ENCODE measurements at places on chromosomes 2 and 18.

DNA sequence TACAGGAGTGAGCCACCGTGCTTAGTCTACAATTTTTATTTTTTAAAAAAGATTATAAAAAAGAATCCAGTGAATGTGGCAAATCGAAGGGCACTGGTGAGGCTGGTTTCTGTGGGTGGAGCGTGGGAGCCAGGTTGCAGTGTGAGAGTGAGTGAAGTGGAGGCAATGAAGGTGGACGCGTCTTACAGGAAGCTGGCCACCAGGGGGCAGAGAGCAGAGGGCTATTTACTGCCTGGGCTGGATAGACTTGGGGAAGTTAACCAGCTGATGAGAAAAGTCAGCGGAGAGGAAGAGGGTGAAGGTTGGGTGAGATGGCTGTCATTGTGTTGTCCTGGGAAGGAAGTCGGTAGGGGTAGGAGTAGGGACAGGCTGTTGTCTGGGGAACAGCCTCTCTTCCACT, 6.8 kb downstream of the SCTR start:
- no peaks in the 10 kb centered on the region for H3K4me1 ChIP-seq
- peak; percentile 85 for DNase-seq
- peak overlapping the region; percentile 37 for H3K27ac ChIP-seq
- no peaks in the 10 kb centered on the region for H3K27me3 ChIP-seq
- no peaks in the 10 kb centered on the region for H3K36me3 ChIP-seq

- no peak for DNase-seq
- no peak overlapping the region for H3K4me3 ChIP-seq
Measured at GRCh38 chr2:1621041-1621440, 123.3 kb downstream of the PXDN start.

- H3K27me3 ChIP-seq = no peaks in the 10 kb centered on the region
- H3K36me3 ChIP-seq = no peaks in the 10 kb centered on the region
- H3K4me3 ChIP-seq = no peak overlapping the region
- H3K27ac ChIP-seq = no peak overlapping the region
- DNase-seq = no peak
Measured at GRCh38 chr2:138430181-138430580, 71.4 kb upstream of the SPOPL start.

DNA sequence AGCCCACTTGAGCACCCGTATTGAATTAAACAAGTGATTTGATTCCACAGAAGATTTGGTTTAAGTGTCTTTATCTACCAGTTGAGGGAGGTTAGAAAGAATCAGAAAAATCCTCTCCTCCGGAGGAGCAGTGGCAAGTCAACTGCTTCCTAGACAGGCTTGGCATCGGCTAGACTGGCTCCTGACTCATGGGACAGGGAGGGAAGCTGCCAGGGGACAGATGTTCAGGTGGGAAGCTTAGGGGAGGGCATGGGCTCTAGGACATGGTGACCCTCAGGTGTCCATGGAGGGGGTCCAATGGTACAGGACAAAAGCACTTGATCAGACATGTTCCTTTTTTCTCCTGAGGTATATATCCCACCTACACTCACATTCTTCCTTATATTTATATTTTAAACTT, 119.3 kb upstream of the IL1R2 start:
- H3K27me3 ChIP-seq = no peaks in the 10 kb centered on the region
- no peaks in the 10 kb centered on the region for H3K36me3 ChIP-seq
- H3K4me3 ChIP-seq = no peak overlapping the region
- no peak overlapping the region for H3K27ac ChIP-seq
- DNase-seq = no peak

DNA sequence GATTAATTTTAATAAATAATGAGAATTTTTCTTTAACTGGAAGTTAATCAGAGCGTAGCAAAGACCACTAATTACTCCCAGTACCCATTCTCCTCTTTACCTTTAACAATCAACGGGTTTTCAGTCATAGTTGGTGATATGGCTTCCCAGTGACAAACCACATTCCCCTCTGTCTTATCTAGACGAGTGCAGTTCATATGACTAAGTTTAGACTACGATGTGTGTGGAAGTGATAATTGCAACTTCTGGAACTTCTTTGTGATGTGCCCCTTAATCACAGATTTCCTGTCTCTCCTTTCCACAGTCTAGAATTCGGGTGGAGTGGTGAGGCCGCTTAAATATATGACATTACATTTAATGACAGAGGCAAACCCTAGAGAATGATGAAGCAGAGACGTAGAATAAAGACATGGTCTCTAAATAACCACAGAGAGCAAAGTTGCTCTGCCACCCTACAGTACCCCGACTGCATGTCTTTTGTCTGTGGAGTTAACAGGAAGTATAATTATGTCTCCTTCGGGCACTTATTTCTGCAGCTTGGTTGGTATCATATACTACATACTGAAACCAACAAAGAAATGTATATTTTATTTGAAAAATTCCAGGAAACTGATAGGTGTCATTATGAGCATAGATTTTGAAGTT, 693.3 kb upstream of the CDH7 start:
- H3K36me3 ChIP-seq = no peaks in the 10 kb centered on the region
- no peak overlapping the region for H3K4me3 ChIP-seq
- H3K27me3 ChIP-seq = no peaks in the 10 kb centered on the region
- no peaks in the 10 kb centered on the region for H3K4me1 ChIP-seq
- H3K27ac ChIP-seq = no peak overlapping the region

- H3K4me1 ChIP-seq = no peaks in the 10 kb centered on the region
- H3K27ac ChIP-seq = no peak overlapping the region
Measured at GRCh38 chr2:208320686-208321085, 54.6 kb downstream of the PIKFYVE start.

DNA sequence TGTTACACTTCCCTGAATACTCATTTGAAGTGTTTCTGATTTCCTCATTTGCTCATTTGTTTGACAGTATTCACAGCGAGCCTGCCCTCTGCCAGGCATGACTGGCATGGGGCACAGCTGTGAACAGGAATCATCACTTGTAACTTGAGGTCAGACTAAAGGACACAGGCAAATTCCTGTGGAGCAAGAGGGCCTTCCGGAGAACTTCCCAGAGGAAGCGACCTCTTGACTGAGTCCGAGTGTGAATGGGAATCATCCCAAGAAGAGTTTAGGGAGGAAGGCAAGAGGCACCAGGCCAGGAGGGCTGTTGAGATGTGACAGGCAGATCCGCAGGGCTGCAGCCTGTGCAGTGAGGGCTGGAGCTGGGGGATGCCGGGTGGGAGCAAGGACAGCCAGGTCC, 45.4 kb downstream of the LIMS1 start:
- H3K27me3 ChIP-seq = no peaks in the 10 kb centered on the region
- H3K36me3 ChIP-seq = no peaks in the 10 kb centered on the region
- DNase-seq = no peak
- no peak overlapping the region for H3K4me3 ChIP-seq
- peaks cover 7% of the 10 kb centered on the region for H3K4me1 ChIP-seq

DNA sequence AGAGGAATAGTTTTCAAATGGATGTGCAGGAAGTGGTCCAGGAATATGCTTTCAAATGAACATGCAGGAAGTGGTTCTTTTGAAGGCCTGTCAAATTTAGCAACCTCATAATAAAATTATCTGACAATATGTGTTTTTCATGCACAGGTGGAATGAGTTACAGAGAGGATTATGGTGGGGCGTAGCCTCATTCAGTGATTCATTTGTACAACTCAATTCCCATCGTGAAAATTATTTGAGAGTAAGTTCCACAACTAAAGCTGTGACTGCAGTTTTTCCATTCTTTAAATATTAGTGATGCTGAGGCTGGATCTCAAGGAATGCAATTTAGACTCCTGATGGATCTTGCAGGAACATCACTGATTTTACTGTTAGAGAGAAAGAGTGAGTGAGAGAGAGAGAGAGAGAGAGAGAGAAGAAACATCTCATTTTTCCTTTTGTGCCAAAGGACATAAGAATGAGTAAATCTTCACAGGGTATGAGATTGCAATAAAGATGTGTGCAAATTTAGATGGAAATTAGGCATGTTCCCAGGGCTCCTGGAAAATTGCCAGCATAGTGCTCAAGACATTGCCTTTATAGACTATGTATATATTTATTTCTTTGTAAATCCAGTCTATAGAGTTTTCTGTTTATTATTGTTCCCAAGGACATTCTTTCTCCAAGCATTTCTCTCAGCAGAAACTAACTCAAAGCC, 394.9 kb upstream of the ZEB2 start:
- no peak for DNase-seq
- no peaks in the 10 kb centered on the region for H3K27me3 ChIP-seq
- no peak overlapping the region for H3K4me3 ChIP-seq
- no peaks in the 10 kb centered on the region for H3K4me1 ChIP-seq

GRCh38 chr18:54924948-54925347, 34.3 kb downstream of the CCDC68 start:
- no peaks in the 10 kb centered on the region for H3K27me3 ChIP-seq
- no peaks in the 10 kb centered on the region for H3K36me3 ChIP-seq
- no peak overlapping the region for H3K27ac ChIP-seq
- DNase-seq = no peak
